ENCODE measurements at places on chromosomes 5 and 9.

- no peak for DNase-seq
Measured at GRCh38 chr5:36403632-36404311, 102.1 kb upstream of the RANBP3L start.

DNA sequence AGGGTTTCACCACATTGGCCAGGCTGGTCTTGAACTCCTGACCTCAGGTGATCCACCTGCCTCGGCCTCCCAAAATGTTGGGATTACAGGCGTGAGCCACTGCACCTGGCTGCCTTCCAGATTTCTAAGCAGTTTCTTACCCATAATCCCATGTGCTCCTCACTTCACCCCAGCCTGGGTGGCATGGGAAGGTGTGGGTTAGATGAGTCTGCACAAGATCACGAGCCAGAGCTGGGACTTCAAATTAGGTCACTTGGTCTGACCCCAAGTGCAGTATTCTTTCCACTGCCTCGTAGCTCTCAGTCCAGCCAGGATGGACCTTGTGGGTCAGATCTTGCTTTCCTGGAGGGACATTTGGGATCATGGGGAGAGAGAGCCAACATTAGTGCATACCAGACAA, 37.5 kb upstream of the STRBP start:
- no peak for DNase-seq

GRCh38 chr5:151622367-151623088, 31.4 kb upstream of the FAT2 start:
- no peak for DNase-seq

GRCh38 chr5:146336197-146336596, 2.4 kb upstream of the POU4F3 start:
- no peak for DNase-seq

DNA sequence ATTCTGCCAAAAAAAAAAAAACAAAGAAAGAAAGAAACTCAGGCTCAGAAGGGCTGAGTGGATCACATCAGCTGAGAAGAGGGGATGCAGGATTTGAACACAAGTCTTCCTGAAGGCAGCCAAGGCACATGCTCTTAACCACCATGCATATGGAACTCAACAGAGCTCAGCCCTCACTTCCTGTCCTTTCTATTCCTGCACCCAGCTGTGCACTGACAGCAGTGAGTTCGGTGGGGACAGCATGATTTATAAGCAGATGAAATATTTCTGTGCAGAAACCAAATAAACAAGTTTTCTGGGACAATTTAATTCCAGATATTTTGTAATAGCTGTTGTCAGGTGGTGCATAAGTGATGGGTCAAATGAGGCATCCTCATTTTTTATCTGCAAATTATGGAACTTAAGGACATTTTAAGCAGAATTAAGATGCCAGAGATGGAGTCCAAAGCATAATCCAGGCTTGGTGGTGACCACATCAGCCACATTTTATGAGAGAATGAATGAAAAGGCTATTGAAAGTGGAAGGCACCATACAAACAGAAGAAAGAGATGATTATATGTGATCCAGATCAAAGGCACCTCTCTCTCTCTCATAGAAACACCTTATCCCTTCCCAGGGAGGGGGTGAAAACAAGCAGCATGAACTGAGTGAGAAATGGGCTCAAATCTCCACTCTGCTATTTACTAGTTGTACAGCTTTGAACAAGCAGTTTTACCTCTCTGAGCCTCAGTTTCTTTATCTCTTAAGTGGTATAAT, 303.6 kb upstream of the MSX2 start:
- no peak for DNase-seq

DNA sequence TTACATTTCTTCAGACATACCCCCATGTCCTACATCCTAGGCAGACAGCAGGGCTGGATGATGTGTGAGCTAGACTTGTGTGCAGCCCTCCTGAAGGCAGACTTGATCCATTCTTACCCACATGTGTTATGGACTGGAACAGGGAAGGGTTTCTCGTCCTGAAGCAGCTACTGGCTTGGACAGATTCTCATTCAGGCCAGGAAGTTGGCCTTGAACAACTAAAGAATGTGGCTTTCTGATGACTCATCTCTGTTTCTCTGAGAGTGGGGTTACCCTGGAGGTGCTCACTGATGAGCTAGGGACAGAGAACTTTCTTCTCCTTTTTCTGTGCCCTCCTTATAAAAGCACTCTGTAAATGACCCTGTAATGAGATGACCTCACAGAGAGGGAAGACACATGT, 246.5 kb downstream of the PCSK5 start:
- DNase-seq: no peak

- DNase-seq: no peak
Measured at GRCh38 chr5:169889572-169889971, 90.7 kb downstream of the INSYN2B start.

GRCh38 chr9:89497978-89498851, at the start of gene SEMA4D:
SEMA4D (minus strand) TSS chr9:89498113; CDS start chr9:89405456, 92,657 bp downstream.
- no peak for DNase-seq

DNA sequence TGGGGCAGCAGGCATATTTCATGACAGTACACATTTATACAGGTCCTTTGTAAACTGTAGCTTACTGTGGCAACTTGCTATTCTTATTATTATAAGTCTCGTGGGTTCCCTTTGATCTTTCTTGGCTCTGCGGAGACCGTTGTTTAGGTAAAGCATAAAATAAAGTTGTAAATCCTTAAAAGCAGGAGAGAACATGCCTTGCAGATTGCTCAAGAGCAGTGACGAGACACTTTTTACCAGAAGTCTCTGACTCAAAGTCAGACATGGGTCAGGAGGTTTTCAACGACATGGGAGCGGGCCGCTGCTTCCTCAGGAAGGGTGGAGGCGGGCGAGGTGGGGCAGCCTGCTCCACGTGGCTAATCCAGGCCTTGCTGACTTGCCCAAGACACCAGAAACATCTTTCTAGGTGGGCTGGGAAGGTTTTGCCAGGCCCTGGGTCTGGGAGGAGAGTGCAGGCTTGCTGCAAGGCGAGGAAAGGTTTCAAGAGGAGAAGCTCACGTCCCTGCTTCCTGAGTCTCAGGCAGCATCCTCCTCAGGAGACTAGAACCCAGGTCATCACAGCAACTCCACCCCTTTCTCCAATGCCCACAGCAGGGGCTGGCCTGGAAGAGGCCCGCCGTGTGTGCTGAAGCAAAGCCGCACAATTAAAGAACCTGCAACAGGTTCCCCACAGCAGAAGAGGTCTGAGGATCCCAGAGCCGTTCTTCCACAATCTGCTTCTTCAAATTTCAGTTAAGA, 6.5 kb downstream of the TBC1D2 start:
- no peak for DNase-seq

DNA sequence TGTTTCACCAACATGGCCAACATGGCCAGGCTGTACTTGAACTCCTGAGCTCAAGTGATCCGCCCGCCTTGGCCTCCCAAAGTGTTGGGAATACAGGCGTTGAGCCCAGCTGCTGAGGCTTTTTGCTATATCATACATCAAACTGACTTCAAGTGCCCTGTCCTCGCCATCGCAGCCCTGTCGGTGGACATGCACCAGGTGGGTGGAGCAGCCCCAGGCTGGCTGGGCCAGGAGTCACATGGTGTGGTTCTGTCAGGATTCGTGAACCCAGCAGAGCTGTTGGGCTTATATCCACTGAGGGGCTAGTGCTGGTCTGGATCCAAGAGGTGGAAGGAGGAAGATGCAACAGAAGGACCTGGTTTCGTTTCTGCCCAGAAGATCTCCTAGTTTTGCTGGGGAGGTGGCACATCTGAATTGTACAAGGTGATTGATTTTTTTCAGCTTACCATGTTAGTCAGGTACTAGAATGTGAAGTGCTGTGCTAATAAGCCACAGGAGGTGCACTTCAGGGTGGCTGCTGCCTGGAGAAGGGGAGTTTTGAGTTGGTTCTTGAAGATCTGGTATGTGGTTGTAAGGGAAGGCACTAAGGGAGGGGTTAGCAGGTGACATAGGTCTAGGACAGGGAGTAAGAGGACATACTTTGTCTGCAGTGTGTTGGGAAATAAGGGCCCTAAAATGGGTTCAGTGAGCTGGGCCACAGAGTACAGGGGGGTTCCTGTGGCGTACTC, 16.1 kb downstream of the PCBD2 start:
- DNase-seq: no peak

DNA sequence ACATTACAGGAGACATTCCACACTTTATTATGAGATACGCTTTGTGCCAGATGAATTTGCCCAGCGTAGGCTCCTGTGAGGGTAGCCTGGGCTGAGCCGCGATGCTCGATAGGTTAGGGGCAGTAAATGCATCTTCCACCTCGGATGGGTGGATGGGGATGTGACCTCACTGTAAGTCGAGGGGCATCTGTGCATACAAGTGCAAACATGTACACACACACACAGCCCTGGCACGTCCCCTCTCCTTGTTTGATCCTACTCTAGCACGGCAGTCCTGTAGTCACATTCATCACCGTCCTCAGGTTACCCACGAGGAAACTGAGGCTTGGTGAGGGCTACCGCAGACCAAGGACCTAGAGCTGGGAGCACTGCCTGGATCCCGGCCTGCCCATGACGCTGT, 166.8 kb downstream of the COL23A1 start:
- no peak for DNase-seq

- DNase-seq: no peak
Measured at GRCh38 chr5:78345485-78345884, 14.9 kb upstream of the SCAMP1 start.

GRCh38 chr9:123360161-123361085, 4.4 kb downstream of the CRB2 start:
- DNase-seq: no peak

- DNase-seq: no peak
Measured at GRCh38 chr5:139061274-139061673, 136.9 kb downstream of the SIL1 start.

- DNase-seq: no peak
Measured at GRCh38 chr5:91851670-91852069, 468.6 kb upstream of the ARRDC3 start.

DNA sequence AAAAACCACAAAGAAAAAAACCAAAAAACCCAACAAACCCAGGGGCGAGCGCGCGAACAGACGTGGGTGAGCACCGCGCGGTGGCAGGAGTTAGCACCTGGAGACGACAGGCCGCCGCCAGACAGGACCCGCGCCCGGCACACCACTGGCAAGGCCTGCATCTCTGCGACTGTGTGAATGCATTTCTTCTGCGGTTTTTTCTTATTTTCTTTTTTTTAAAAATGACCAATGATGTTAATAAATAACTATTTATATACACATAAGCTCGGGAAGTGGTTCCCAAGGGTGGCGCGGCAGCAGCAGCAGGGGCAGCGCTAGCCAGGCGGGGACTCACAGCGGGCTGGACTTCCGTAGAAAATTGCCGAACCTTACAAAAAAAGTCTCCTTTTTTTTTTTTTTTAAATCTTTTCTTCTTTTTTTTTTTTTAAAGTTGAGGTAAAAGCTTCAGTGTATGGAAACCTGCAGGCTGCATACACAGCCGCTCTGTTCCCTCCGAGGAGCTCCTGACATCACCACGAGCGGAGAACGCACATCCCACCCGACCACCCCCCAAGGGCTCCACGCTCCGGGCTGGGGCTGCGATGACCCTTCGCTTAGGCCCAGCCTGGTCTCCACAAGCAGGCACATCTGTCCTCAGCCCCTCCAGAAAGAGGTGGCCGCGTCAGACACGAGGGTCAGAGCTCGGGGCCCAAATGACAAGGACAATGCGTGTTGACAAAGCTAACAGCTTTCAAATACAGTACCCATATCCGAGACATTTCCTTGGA, 7.4 kb downstream of the BRD3OS start:
- DNase-seq: no peak

- no peak for DNase-seq
Measured at GRCh38 chr5:6910950-6911349, 197.7 kb downstream of the TENT4A start.

DNA sequence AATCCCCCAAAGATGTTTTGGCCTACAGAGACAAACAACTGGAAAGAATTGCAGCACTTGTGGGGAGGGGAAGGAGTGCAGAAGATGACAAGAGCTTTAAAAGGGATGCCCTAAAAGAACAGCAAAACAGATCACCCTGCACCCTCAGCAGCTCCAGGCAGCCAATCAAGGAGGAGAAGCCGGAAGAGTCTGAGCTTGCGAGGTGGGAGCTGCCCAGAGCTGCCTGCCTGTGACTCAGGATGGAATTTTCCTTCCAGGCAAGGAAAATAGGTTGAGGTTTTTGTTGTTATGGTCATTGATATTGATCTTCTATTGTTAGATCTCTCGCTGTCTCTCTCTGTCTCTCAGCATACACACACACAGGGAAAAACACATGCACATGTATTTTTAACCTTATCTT, 70.3 kb upstream of the MAP1B start:
- no peak for DNase-seq

- no peak for DNase-seq
Measured at GRCh38 chr9:12666813-12667212, 26.4 kb upstream of the TYRP1 start.

GRCh38 chr5:14143841-14144585, 871 bp downstream of the TRIO start:
- no peak for DNase-seq

DNA sequence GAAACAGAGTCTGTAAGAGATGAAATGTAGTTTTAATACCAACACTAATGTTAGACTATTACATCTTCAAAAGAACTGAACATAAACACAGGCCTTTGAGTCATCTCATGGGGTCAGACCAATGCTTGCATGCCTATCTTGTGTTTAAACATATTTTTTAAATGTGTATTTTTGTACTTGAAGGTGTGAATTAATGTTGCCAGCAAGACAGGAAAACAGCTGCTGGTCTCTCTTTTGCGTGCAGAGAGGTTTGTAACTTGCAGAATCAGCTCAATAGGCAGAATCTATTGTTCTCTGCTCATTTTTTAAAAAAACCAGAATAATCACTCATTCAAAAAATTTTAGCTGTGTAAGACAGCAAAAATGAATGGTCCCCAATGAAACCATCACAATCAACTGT, 180.2 kb downstream of the ALDH1A1 start:
- no peak for DNase-seq

- no peak for DNase-seq
Measured at GRCh38 chr9:133589454-133590227, 19.5 kb downstream of the FAM163B start.

- no peak for DNase-seq
Measured at GRCh38 chr9:127970401-127971313, 10.1 kb downstream of the EEIG1 start.

GRCh38 chr5:90994796-90995195, 388.3 kb downstream of the ARRDC3 start:
- DNase-seq: no peak

GRCh38 chr5:170471551-170472178, 32.2 kb upstream of the KCNIP1 start:
- no peak for DNase-seq

DNA sequence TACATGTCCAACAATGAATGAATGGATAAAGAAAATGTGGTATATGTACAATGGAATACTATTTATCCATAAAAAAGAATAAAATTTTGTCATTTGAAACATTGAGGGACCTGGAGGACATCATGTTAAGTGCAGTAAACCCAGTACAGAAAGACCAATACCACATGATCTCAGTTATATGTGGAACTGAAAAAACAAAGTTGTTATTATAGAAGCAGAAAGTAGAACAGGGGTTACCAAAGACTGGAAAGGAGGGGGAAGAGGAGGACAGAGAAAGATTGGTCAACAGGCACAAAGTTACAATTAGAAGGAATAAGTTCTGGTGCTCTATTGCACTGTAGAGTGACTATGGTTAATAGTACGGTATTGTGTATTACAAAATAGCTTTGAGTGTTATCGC, 233.8 kb downstream of the SEMA6A start:
- no peak for DNase-seq
